ENCODE measurements at places on chromosomes 5 and 9.

DNA sequence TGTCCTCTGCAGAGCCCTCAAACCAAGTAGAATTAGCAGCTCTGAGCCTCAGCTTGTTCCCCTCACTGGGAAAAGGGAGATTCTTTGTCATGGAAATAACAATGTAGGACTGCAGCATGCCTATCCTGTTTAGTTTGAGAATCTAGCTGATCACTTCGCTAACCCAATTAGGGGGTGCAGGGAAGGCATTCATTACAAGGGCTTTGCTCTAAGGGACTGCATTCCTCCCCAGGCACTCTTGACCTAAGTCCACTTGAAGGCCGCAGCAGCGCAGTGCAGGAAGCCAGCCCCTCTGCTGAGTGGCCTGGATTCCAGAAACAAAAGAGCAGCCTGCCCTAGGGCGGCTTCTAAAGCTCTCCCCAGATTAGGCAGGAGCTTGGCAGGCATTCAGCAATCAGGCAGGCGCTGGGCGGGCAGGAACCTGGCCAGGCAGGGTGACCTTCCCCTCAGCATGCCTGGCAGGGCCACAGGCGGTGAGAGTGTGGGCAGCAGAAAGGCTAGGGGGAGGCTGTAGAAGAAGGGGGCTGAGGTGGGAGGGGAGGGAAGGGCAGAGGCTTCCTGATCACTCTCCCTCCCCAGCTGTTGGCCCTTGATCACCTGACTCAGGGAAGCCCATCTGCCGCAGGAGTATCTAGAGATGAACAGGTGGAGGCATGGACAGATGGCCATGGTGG lies 24.8 kb downstream of the CCNJL start:
- peak; percentile 58 for DNase-seq

GRCh38 chr5:166570865-166571264 lies 1720.6 kb upstream of the WWC1 start:
- no peak for DNase-seq

GRCh38 chr5:142952229-142952628 lies 182.1 kb downstream of the ARHGAP26 start:
- DNase-seq, result no peak

- DNase-seq, result no peak
These were observed 6.3 kb downstream of the C5orf15 start for GRCh38 chr5:133962131-133962530.

DNA sequence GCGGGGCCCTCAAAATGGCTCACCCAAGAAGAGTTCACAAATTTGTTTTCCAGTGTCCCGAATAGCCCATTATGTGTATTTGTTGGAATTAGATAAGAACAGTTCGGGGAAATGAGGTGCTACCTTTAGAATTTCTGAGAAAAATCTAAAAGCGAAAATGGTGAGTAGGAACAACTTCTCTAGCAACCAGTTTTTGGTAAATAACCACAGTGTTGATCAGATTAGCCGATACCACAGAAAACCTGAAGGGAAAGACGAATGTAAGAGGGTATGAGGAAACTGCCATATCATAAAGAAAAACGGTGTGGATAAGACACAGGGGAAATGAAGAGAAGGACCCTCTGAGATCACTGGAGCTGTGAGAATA lies 31.0 kb downstream of the ADAM19 start:
- DNase-seq, result no peak

- DNase-seq, result no peak
These were observed 18.8 kb upstream of the CER1 start for GRCh38 chr9:14741369-14741768.

GRCh38 chr5:151718646-151719045 lies 31.9 kb upstream of the SPARC start:
- no peak for DNase-seq

DNA sequence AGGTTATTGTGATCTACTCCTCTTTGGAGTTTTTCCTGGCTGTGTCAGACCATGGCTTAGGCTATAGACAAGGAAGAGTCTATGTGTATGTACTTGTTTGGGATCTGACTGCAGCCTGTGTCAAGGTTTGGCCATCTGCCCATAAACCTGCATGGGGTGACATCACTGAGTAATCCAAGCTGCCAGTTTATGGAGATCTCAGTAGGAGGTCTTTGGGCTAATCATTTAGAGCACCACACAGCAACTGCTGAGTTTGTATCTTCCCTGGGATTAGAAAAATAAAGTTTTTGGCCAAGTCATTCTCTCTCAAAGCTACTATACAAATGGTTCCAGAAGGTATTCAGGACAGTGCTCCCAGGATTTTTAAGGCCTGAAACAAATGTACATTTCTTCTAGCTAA lies 65.5 kb upstream of the HSPB3 start:
- peak; percentile 98 for DNase-seq

- peak; percentile 57 for DNase-seq
These were observed 25.5 kb upstream of the ITGA2 start for GRCh38 chr5:52963636-52964035.

- DNase-seq, result no peak
These were observed 322.5 kb upstream of the SLC24A2 start for GRCh38 chr9:20111173-20111843.

- DNase-seq, result no peak
These were observed 89.6 kb downstream of the TRIM36 start for GRCh38 chr5:115079924-115080623.

DNA sequence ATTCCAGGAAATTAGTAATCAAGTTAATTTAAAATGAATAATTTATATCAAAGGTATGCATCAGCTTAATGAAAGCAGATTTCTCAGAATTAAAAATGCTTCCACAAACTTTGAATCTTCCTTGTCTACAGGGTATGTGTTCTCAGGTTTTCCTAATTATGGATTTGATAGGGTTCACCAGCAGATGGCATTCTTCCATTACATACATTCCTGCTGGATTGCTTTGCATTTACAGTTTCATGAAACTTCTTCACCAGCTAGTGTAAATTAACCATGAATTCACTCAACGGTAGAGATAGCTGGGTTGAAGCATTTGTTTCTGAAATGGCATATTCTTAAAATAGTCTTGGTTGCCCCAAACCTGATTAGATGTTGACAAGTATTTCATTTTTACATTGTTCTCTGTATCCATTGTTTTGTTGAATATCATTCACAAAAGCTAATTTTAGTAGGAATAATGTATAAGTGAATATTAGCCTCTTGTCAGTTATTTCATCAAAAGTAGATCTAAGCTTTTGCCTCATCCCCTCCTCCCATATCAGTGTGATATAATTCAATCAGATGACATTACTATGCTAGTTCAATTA lies 68.7 kb upstream of the WDR41 start:
- DNase-seq, result peak; percentile 65

All from epithelial cell of esophagus (primary cell).